ENCODE measurements at places on chromosomes 6 and 20.

GRCh38 chr20:39886650-39887190, 802.3 kb downstream of the MAFB start:
- DNase-seq: no peak

DNA sequence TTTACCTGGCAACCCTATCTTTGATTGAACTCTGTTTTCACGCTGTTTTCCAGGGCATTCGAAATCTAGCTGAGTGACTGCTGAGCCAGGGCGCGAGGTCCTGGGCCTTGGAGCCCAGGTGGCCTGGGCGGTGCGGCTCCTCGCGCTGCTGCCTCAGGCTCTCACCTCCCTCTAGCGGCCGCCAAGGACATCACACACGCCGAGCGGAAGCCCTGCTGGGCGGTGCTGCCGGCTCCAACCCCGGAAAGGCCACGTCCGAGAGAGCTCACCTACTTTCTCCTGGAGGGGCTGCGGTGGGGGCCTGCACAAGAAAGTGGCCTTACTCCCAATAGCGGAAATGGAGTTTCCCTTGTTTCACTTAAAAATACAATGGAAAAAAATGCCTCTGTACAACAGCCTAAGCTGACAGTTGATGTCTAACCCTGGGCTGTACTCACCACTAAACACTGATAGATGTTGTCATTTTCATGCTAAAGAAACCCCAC, 77.7 kb downstream of the ELOVL4 start:
- peak; percentile 67 for DNase-seq

DNA sequence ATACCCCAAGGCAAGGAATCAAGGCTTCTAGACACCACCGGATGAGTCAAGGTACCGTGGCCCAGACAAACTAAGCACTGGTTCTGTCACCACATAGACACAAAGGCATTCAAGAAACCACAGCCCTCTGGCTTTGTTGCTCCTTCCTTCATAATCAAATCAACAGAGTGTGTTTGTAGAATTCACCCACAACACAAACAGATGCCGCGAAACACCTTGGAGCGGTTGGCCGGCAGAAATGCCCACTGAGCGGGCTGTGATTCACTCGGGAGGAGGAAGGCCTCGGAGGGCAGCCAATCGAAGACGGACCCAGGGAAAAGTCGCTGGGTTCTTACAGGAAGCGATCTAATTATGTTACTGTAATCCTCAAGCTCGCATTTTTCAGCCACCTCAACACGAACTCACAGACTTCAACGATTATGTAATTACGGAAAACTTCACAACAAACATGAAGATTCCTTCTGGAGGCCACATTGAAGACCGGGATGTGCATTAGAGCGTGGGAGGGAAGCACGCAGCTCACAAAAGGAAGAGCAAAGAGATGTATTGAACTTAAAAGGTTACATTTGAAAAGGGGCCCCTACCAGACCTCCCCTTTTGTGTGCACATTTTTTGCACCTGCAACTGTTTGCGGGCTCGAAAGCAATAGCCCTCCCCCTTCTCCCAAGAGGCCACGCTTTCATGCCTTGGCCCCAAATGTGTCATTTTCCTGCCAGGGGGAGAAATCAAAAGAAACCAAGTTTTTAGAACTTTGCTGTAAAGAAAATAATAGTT, 184.7 kb upstream of the PREP start:
- no peak for DNase-seq

GRCh38 chr6:130934848-130935585, 107.8 kb downstream of the SMLR1 start:
- DNase-seq: no peak

- no peak for DNase-seq
These were observed 2.5 kb upstream of the HLA-DRA start for GRCh38 chr6:32436995-32437836.

DNA sequence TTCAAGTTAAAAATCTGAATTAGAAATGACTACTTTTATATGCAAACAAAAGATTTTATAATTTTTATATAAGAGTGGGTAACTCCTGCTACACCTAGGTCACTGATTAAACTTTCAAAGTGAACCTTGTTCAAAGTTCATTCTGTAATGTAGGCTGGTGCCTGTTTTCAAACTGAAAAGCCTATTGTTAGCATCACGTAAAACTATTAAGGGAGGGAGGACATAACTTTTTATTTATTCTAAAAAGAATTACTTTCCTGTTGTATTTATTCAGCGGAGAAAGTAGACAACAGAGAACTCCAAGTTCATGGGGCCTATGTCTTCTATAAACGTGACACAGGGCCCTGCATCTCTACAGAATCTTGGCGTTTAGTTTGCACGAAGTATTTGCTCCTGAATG, 27.4 kb downstream of the FERMT1 start:
- DNase-seq: no peak

GRCh38 chr20:63736893-63737694, 630 bp downstream of the LIME1 start:
- no peak for DNase-seq

GRCh38 chr6:99369533-99369932, 20.1 kb upstream of the FAXC start:
- no peak for DNase-seq

- DNase-seq: no peak
These were observed 2.4 kb upstream of the LTV1 start for GRCh38 chr6:143840595-143841265.

GRCh38 chr6:162964488-162965140, 236.8 kb downstream of the PACRG start:
- DNase-seq: no peak

- peak; percentile 90 for DNase-seq
These were observed 50.8 kb downstream of the SNX9 start for GRCh38 chr6:157873735-157874344.

DNA sequence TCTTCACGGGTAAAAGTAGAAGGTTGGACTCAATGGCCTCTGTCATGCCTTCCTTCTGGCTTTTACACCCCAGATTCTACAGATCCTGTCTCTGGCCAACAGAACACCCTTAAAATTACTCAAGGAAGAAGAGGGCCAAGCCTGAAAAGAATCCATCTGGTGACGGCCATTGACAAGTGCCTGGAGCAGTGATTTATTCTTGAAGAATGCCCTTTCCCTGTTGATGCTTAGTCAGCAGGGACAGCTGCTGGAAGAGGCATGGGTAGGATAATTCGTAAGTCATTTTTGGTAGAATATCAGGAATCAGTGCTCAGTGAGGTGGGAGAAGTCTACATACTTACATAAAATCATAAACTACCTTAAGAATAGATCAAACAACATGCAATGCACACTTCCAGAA, 397.9 kb downstream of the SAMD5 start:
- no peak for DNase-seq

- DNase-seq: no peak
These were observed 5.5 kb upstream of the NTSR1 start for GRCh38 chr20:62702895-62703852.

DNA sequence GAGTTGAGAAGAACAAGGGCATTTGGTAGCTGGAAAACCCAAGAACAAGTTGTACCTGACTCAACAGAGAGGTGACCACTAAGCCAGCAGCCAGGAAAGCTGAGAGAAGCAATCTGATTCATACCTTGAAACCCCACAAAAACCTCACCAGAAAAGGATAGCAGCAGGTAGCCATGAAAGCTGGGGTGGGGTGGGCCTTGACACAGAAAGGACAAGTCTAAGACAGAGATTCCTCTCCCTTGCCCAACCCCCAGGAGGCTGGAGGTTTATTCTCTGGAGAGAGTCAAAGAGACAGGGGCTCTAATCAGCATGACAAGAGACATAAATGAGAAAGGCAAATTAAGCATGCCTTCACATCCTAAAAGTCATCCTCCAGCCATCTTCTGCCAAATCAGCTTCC, 151.7 kb upstream of the DST start:
- DNase-seq: no peak

GRCh38 chr20:621125-621756, 11.1 kb upstream of the TCF15 start:
- no peak for DNase-seq

DNA sequence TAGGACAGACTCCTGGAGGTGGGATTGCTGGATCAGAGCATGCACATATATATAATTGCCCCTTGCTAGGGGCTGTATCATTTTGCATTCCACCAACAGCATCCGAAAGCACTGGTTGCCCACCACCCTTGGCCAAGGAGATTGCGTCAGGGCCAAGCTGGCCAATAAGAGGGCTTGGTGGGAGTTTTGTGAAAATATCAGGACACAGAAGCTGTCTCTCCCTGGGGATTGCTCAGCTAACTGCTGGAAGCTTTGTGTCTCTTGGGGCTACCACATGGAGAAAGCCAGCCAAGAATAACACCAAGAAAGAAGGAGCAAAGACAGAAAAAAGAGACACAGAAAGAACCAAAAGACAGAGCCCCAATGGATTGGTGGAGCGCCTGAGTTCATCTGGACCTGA, 90.6 kb upstream of the RALGAPA2 start:
- DNase-seq: no peak

DNA sequence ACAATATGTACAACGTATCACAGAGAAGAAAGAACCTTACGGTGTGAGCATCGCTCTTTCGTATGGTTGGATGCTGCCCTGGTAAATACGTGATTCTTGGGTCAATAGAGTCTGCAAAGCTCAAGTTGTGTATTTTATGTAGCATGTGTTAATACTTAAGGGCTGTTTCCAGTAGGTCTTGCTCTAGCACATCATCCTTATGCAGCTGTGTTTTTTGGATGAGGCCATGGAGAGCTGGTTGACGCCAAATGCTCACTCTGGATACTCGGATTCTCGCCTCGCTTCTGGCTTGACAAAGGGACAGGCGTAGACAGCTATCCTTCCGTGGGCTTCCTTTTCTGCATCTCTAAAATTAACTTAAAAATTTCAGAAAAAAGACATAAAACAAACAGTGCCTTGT, 38.9 kb downstream of the SNRNP48 start:
- no peak for DNase-seq

DNA sequence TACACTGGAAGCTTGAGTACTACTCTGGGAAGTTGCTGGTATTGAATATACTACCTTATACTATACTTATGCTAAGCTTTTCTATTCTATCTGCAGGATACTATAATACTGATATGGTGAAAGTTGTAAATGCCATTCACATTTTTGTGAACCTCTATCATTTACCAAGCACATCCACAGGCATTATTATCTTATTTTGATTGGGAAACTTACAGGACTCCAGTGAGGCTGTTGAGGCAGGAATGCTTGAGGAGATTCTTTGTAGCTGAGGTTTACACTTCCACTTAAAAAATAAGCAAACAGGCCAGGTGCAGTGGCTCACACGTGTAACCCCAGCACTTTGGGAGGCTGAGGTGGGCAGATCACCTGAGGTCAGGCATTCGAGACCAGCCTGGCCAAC, 442.9 kb downstream of the QKI start:
- DNase-seq: no peak

DNA sequence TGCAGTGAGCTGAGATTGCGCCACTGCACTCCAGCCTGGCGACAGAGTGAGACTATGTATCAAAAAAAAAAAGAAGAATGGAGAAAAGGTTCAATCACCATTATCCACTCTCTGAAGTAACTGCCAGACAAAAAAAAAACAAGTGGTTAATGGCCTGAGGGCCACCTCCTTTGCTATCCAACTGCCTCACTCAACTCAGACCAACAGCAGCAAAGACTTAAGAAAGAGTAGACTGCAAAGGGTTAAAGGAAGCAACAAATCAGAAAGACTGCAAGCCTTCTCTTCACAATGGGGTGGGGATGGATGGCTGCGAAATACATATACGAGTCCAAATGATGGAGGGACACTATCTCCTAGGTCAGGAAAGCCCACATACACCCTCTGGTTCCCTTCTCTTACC, 3.2 kb downstream of the NFS1 start:
- no peak for DNase-seq

DNA sequence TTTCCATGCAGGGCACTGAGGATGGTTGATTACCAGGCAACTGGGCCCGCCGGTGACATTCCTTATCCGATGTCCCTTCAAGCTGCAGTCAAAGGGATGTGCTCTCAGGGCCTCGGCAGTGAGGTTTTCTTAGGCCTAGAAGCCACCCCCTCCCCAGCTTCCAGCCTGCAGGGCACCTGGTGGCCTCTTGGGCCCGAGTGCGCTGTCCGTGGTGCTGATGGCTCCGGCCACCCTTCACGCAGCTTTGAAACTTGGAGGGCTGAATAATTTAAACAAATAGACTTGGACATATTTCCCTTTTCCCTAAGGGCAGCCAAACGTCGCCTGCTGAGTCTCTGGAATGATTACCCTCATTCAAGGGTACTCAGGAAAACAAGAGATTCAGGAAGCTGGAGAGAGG, 8.9 kb upstream of the MLN start:
- no peak for DNase-seq

DNA sequence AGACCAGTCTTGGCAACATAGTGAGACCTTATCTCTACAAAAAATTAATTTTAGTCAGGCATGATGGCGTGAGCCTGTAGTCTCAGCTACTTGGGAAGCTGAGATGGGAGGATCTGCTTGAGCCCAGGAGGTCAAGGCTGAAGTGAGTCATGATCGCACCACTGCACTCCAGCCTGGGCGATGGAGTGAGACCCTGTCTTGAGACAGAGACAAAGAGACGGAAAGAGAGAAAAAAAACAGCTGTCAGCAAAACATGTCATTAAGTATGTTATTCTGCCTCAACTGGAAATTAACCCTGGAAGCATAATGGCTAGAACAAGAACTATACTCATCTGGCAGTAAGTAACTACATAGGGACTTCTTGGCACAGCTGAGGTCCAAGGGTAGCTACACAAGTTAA, 7.2 kb downstream of the MMS22L start:
- no peak for DNase-seq

- DNase-seq: no peak
These were observed 1.6 kb upstream of the ATP5F1E start for GRCh38 chr20:59033616-59034165.

- no peak for DNase-seq
These were observed 33.8 kb downstream of the DLGAP4 start for GRCh38 chr20:36339646-36340592.
